Cardiac septum (tissue), 1 donor: ENCODE measurements at places on chromosomes 3 and 15. TPM values are rescaled to one million over a fixed set of nuclear protein-coding genes. Genes with fewer than 3 reads are reported as not detected.

DNA sequence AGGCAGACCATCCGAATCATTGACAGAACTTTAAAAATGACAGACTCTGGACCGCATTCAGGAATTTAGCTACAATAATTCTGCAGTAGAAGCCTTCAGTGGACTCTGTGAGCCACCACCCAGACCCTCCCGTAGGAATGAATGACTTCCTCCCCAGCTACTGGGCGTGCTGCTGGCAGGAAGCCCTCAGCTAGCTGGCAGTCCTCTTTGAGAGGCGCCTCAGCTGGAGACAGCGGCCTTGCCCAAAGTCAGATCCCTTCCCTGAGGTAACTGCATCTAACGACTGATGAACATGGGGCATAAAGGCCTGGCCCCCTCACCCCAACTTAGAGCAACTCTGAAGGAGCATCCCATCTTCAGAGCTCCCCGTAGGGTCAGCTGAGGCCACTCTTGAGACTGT, 25.8 kb downstream of the CRABP1 start:
- no peak for DNase-seq

PPP4R2 gene
- total RNA-seq, result 46.6 TPM

GCNT3 gene
- total RNA-seq, result not detected

ZMAT3 gene
- total RNA-seq, result 18.3 TPM

ADGRG7 gene
- total RNA-seq, result 0.13 TPM

- DNase-seq, result no peak
Observed at GRCh38 chr3:25648925-25649830, 15.5 kb downstream of the TOP2B start.

ZBTB20 gene
- total RNA-seq, result 84.2 TPM

DNA sequence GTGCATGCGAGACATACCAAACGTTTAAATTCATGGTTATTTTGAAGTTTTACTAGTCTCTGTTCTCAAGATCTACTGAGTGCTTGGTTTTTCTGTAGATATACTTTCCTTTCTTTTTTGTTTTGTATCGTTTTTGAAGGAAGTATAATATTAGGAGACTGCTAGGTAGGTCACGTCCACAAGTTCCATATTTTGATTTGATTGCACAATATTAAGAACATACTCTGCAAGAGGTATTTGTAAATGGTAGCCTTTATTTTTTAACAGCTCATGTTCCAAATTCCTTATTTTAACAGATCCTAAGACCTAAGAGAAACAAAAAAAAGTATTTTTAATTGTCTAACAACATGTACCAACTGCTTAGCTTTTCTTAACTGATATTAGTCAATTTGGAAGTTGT, 156.7 kb downstream of the SERPINI1 start:
- DNase-seq, result no peak

- DNase-seq, result no peak
Observed at GRCh38 chr3:45366290-45366689, 22.1 kb upstream of the LARS2 start.

- DNase-seq, result no peak
Observed at GRCh38 chr3:155785662-155786295, 20.3 kb downstream of the C3orf33 start.

MITF gene
- total RNA-seq, result 97.6 TPM

- no peak for DNase-seq
Observed at GRCh38 chr15:60340207-60340921, 57.4 kb downstream of the ANXA2 start.

ESYT3 gene
- total RNA-seq, result 2.4 TPM

DNA sequence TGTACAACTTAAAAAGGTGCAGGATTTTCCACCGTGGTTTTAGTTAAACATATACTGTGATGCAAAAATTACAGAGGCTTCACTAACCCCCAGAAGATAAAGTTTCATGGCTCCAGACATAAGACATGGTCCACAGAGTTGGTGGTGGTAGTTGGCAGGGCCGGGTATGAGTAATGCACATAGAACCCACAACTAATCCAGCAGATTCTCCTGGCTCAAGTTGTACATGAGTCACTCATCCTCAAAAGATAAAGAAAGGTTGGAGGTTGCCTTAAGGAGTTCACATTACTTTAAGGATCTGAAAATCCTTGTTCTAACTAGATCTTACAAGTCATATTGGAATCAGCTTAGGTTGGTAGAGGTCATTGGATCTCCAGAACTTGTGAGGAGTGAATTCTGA, 98.3 kb upstream of the ZBTB20 start:
- no peak for DNase-seq

GRCh38 chr15:88604381-88605188, 16.6 kb upstream of the AEN start:
- DNase-seq, result no peak

ERC2 gene
- total RNA-seq, result 6.2 TPM

CYP11A1 gene
- 2.5 TPM for total RNA-seq

ZDHHC3 gene
- total RNA-seq, result 43.8 TPM

LPP gene
- total RNA-seq, result 145 TPM

DNA sequence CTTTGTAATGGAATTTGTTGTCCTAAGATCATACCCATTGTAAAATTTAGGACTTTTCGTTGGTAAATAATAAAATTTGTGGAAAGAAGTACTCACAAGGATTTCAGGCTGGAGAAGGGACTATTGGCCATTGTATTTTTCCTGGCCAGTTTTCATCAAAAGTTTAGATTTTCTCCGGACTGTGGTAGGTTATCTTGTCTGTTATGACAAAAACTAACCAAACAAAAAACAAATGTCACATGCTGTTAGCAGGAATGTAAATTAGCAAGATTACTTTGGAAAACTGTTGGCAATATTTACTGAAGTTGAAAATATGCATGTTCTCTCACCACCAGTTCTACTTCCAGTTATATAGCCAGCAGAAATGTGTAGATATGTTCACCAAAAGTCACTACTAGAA, 27.8 kb downstream of the PDE8A start:
- DNase-seq, result no peak

DNA sequence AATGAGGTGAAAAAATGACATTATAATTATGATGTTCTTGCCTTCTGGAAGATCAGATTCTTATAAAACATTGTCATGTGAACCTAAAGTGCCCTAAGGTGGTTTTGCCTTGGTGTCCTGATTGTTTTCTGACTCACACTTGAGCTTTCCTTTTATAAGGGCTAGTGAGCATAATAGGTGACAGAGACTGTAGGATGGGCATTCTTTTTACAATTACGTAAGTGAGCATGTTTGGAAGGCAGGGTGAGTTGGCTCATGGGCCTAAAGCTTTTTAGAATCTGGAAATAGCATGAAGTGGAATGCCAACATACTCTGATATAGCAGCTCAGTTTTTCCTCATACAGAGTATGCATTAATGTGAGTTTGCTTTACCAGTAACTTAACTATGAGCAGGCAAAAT, 41.2 kb downstream of the CRYBG3 start:
- no peak for DNase-seq

DNA sequence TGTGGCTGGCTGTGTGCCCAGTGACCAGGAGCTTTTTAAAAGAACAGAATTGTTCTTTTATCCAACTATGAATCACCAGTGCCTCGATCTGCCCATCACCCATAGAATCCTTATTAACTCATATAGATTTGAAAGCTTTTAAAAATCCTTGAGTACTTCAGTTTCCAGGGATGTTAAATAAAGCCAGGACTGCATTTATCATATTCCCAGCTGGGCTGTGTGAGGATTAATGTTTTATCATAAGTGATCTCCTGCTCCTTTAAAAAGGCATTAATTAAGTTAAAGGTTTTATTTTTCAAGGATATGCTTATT, 234.0 kb downstream of the MYRIP start:
- no peak for DNase-seq

- no peak for DNase-seq
Observed at GRCh38 chr15:73979636-73980035, 12.5 kb downstream of the STOML1 start.

ANKRD34C gene
- 0.78 TPM for total RNA-seq

- DNase-seq, result no peak
Observed at GRCh38 chr3:99325402-99325801, 313.0 kb upstream of the COL8A1 start.

CLDN16 gene
- not detected for total RNA-seq

- no peak for DNase-seq
Observed at GRCh38 chr15:50077651-50078050, 41.4 kb downstream of the ATP8B4 start.

CRTAP gene
- 91.7 TPM for total RNA-seq

CFAP91 gene
- 0.57 TPM for total RNA-seq

DNA sequence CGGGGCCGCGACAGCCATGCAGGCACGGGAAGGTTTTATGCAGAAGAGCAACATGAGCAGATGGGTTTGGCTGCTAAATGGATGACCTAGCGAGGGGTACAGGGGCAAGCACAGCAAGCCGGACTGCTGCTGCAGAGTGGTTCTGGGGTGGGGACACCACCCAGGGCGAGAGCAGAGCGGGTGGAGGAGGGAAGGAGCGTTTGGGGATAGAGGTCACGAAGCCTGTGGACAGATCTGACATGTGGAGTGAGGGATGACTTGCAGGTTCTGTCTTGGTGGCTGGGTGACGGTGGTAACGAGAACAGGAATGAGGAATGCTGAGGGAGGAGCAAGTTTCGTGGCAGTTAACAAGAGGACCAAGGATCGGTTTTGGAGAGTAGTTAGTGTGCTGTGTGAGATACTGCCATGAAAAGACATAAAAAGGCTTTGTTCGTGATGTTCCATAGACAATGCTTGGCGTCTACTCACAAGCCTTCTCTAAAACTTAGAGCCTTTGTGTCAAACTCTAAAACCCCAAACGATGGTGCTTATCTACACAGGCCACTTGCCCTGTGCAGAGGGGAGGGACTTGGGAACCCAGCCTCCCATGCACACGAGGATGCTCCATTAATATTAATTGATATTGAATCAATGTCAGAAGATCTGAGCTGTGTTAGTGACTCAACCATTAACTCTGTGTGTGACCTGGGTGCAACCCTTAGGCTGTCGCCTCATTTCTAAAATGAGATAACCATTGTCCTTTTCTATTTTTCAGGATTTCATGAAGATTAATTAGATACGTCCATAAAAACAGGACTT, 132.7 kb upstream of the SLC2A2 start:
- no peak for DNase-seq

GOLGA6L25 gene
- not detected for total RNA-seq

CFAP100 gene
- not detected for total RNA-seq

DNA sequence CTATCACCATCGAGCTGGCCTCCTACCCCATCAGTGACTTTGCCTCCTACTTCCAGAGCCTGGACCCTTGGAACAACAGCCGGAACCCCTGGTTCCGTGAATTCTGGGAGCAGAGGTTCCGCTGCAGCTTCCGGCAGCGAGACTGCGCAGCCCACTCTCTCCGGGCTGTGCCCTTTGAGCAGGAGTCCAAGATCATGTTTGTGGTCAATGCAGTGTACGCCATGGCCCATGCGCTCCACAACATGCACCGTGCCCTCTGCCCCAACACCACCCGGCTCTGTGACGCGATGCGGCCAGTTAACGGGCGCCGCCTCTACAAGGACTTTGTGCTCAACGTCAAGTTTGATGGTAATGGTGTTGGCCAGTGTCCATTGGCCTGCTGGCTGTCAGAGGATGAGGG, 6.1 kb downstream of the GRM2 start:
- DNase-seq, result peak; percentile 51

ZNF80 gene
- total RNA-seq, result not detected

- DNase-seq, result no peak
Observed at GRCh38 chr3:161025911-161026310, 79.2 kb downstream of the B3GALNT1 start.

DNA sequence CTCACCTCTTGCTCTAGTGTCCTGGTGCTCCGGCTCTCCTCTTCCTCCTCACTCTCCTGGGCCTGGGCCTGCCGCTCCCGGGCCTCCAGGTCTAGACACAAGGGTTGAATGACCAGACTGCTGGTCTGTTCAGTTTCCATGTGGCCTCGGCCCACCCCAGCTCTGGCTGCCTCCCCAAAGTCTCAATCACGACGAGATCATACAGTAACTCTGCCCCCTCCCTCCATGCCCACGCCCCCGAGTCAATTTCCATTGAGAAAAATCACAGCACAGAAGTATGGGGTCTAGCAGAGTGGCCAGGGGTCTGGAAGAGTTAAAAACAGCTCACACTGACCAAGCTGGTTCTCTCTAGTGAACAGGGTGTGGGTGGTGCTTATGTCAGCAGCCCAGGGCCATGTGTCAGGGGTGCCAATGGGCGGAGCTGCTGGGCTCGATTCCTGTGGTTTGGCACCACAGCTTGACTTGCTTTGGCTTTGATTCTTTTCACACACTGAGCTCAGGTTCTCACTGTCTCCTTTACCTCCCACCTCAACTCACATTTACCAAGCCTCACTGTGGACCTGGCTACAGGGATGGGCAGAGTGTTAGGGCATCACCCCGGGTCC, 6.9 kb downstream of the C15orf62 start:
- no peak for DNase-seq

TRH gene
- total RNA-seq, result not detected

GRCh38 chr15:25886498-25887140, 23.5 kb upstream of the ATP10A start:
- no peak for DNase-seq

AP2M1 gene
- 317 TPM for total RNA-seq

GRCh38 chr15:86973284-86973844, 893.7 kb downstream of the AGBL1 start:
- DNase-seq, result no peak

GP9 gene
- 0.27 TPM for total RNA-seq

GRCh38 chr3:123287051-123287961, 85.6 kb downstream of the SEC22A start:
- peak; percentile 72 for DNase-seq

GRCh38 chr3:197367081-197367780, 68.8 kb upstream of the DLG1 start:
- DNase-seq, result no peak

TLR9 gene
- 0.16 TPM for total RNA-seq

TNFSF10 gene
- total RNA-seq, result 13.0 TPM
